ENCODE measurements at places on chromosomes 2 and 18. TPM values are rescaled to one million over a fixed set of nuclear protein-coding genes. Genes with fewer than 3 reads are reported as not detected.

The ANKRD30BL gene
- total RNA-seq, result not detected

The SCN7A gene
- total RNA-seq, result under 0.01 TPM

The LONRF2 gene
- total RNA-seq, result 0.10 TPM

The PLCD4 gene
- 0.21 TPM for total RNA-seq

The TLX2 gene
- total RNA-seq, result 0.10 TPM

The GRP gene
- 0.52 TPM for total RNA-seq

The UGT1A5 gene
- total RNA-seq, result not detected

The SMAD2 gene
- 106 TPM for total RNA-seq

The ZDBF2 gene
- 21.0 TPM for total RNA-seq

The LBX2 gene
- 0.21 TPM for total RNA-seq

The LTBP1 gene
- total RNA-seq, result 13.6 TPM

The RIOK3 gene
- total RNA-seq, result 275 TPM

The UGT1A10 gene
- not detected for total RNA-seq

The IL1F10 gene
- not detected for total RNA-seq

The CCDC141 gene
- total RNA-seq, result 33.9 TPM

The REG3G gene
- not detected for total RNA-seq

The KCNG3 gene
- total RNA-seq, result 0.31 TPM

The RABL2A gene
- total RNA-seq, result 8.4 TPM

The MREG gene
- 1.9 TPM for total RNA-seq

The MFSD2B gene
- total RNA-seq, result 1.5 TPM

The LAMA3 gene
- under 0.01 TPM for total RNA-seq

The PJVK gene
- total RNA-seq, result 1.2 TPM

The RAB6C gene
- total RNA-seq, result 0.10 TPM

The LBH gene
- 91.4 TPM for total RNA-seq

All from mononuclear cell (primary cell).